Activated effector memory CD4-positive, alpha-beta T cell treated with anti-CD3 and anti-CD28 coated beads, Interleukin-2, amount 50 U/mL, for 16 hours (primary cell): ENCODE measurements at places on chromosomes 7 and 10.

- no peak for DNase-seq
Observed at GRCh38 chr7:139321071-139321745, 19.9 kb upstream of the FMC1 start.

GRCh38 chr7:27083646-27084045 is 12.2 kb downstream of the HOXA1 start:
- DNase-seq = no peak

GRCh38 chr10:119357412-119358151 is 150.2 kb downstream of the GRK5 start:
- DNase-seq = no peak

DNA sequence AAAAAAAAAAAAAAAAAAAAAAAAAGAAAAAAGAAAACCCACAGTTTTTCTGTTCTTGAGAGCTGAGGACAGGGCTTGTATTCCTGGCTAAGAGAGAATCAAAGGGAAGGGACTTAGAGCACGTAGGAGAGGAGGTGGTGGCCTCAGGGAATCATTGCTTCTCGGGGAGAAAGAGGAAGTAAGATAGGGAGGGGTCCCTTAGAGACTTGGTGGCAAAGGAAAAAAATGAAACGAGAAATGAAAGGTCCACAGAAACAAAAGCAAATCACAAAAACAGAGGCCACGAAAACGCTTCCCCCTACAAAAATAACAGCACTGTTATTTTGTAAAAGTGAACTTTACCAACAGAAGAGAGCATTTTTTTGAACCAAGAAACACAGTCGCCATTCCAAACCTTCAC is 323.1 kb upstream of the GALNT17 start:
- DNase-seq = no peak

- no peak for DNase-seq
Observed at GRCh38 chr7:7496311-7496710, 39.4 kb downstream of the COL28A1 start.

DNA sequence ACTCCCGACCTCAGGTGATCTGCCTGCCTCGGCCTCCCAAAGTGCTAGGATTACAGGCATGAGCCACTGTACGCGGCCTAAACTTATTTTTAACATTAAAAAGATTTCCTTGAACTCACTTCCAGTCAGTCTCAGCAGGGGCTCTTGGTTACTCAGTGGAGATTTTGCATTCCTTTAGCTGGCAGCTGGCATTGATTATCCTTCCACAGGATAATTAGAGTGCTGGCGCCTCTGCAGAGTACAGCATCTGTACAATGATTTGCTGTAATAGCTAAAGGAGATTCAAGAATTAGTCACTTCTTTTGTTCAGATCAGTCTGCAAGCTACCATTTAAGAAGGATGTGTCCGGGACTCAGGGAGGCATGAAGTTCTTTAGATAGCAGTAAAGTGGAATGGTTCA is 125.0 kb upstream of the NPY start:
- no peak for DNase-seq

- DNase-seq = no peak
Observed at GRCh38 chr10:61487506-61487905, 34.3 kb upstream of the TMEM26 start.

DNA sequence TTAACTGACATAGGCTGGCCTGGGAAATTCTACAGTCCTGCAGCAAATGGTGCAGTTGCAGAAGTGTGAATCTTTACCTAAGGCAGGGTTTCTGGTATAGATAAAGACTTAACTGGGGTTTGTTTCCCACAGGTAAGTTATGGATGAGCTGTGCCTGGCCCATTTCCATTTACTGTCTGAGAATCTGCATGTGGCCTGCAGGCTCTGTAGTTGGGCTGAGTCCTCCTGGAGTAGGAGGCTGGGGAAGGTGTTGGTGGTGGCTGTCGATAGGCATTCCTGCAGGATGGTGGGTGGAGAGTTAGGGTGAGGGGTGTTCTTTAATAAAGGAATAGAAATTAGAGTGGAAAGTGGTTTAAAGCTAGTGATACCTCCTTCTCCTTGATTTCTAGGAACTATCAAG is 193.5 kb downstream of the AUTS2 start:
- no peak for DNase-seq

DNA sequence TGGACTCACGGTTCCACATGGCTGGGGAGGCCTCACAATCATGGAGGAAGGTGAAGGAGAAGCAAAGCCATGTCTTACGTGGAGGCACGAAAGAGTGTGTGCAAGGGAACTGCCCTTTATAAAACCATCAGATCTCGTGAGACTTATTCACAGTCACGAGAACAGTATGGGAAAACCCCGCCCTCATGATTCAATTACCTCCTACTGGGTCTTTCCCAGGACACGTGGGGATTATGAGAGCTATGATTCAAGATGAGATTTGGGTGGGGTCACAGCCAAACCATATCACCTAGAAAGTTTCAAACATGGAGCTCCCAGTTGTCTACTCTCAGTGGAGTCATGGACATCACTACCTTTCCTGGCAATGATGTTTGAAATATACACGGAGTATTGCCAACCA is 49.6 kb downstream of the CYCS start:
- peak; percentile 68 for DNase-seq

GRCh38 chr7:147079083-147079482 is 962.5 kb downstream of the CNTNAP2 start:
- DNase-seq = no peak

DNA sequence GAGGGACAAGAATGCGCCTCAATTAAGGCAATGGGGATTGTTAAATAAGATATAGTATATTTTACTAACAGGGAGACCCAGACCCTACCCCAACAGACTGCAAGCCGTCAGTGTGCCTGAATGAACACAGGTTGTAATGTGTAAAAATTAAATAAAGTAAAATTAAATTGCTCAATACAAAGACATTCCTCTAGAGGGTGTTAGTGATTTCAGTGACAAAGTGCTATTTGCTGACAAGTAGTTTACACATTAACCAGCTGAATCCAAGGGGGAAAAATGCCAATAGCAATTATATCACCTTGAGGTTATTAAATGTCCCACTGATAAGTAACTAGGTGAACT is 110.5 kb downstream of the EBF3 start:
- DNase-seq = no peak
